Endothelial cell of umbilical vein (primary cell): ENCODE measurements at places on chromosomes 5 and 9. TPM values are rescaled to one million over a fixed set of nuclear protein-coding genes. Genes with fewer than 3 reads are reported as not detected.

GRCh38 chr5:42840842-42841567 lies 29.3 kb upstream of the SELENOP start:
- DNase-seq, result no peak

The FRRS1L gene
- 0.05 TPM in 1 of 2 replicates, not detected in the other for total RNA-seq

GRCh38 chr9:109843641-109844040 lies 63.6 kb downstream of the PALM2AKAP2 start:
- no peak for DNase-seq

- peak; percentile 69 for DNase-seq
Observed at GRCh38 chr5:69334793-69335268, 2.2 kb upstream of the CCDC125 start.

The INSL4 gene
- total RNA-seq, result not detected in 2 replicates
